Activated CD4-positive, alpha-beta T cell treated with anti-CD3 and anti-CD28 coated beads for 1 hour (primary cell): ENCODE measurements at places on chromosomes 13 and 19.

- DNase-seq: no peak
These were observed 104.8 kb upstream of the MIR17HG start for GRCh38 chr13:91242652-91243051.

DNA sequence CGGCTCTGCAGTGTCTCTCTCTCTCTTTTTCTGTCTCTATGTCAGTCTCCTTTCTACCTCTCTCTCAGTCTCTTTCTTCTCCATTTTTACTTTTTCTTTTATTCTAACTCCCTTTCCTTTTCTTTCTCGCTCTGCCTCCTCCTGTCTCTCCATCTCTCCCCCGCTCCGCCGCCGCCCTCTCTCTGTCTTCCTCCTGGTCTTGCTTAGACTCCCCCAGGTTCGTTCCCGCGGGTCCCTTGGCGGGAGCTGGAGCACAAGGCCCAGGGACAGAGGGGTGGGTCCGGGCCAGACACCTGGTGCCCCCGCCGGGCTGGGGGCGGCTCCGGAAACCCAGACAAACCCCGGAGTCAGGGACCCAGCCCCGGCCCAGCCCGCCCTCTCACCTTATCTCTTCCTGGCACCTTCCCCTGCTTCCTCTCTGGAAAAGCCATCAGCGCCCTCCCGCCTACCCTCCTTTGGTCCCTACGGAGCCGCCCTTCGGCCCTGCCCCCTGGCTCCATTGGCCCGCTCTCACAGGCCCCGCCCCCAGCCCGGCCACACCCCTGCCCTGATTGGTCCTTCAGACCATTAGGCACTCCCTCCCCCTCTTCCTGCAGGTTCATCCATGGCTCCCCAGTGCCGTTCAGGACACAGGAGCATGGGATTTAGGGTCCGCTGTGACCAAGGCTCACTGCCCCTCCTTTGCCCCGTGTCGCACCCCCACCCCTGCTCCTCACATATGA is 15.4 kb upstream of the NOP53 start:
- DNase-seq: no peak

GRCh38 chr13:28496188-28496564 is 1.2 kb upstream of the FLT1 start:
- DNase-seq: no peak

DNA sequence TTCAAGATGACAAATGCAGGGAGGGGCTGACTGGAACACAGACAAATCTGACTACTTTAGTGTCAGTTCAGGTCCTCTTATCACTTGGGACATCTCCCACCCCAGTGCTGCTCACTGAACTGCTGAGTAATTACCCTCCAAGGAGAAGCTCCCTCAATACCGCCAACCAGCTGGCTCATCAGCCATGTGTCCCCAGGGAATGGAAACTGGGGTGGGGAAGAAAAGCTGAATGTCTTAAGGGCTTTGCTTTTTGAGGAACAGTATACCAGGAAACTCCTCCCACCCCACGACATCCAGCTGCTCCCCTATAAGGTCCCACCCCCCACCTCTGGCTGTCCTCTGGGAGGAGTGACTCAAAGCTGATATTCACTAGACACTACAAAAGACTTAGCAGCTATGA is 2.0 kb downstream of the ZNF823 start:
- DNase-seq: no peak

- no peak for DNase-seq
These were observed 2.1 kb upstream of the PCDH17 start for GRCh38 chr13:57629391-57629804.

DNA sequence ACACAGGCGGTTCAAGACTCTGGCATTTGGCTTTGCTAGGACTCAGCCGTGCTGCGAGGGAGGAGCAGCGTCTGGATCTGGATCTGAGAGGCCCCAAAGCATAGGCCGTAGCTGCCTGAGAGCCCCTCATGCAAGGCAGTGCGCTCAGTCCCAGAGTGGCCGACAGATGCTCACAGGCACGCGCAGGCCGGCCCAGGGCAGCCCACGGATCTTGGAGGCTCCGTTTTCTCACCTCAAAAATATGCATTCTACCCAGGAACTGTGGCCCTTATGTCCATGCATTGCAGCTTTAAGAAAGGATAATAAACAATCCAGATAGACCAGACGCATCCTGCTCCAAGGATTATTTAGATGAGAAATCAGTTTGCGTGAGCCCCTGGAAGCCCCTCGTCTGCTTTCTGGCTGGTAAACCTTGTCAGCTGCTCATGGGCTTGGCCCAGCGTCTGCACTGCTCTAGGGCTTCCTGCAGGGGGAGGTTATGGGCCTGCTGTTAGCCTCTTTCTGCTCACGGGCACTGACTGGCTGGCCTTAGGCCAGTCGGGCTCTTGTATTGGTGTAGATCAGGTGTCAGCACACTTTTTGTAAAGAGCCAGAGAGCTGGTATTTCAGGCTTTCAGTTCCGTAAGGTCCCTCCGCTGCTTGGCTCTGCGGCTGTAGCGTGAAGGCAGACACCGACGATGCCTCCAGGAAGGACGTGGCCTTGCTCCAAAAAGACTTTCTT is 24.2 kb downstream of the TEX29 start:
- DNase-seq: no peak

DNA sequence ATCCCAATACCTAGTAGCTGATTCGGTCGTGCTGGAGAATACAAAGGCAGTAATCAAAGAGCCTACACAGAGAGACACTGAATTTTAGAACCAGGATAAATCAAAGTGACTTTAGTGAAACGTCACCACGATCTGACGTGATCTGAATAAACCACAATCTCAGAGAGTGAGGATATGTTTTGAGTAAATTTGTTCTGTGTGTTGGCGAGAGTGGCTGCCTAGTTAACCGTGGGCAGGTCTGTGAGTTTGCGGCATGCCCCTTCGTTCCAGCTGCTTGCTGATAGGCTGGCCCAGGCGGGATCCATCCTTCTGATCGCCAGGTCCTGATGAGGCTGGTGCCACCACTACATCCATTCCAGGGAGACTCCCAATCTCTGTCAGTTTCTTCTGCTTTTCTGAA is 40.4 kb downstream of the LRCH1 start:
- DNase-seq: peak; percentile 11

GRCh38 chr13:85690368-85690767 is 108.9 kb downstream of the SLITRK6 start:
- DNase-seq: no peak

- peak; percentile 83 for DNase-seq
These were observed 4.9 kb downstream of the ARHGEF1 start for GRCh38 chr19:41887711-41888382.

DNA sequence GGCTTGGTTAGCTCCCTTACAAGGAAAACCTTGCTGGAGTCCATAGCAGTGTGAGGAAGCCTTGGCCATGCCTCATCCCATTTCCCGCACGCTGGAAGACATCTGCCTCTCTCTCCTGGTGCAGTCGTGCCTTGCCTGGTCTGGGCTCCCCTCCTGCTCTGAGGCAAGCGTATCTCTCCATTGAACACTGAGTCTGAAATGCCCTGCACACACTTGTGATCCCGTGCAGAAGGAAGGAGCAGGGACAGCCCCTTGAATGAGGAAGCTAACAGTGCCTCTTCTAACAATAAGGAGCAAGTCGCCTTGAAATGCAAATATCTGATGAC is 407 bp upstream of the ZNF440 start:
- DNase-seq: no peak

DNA sequence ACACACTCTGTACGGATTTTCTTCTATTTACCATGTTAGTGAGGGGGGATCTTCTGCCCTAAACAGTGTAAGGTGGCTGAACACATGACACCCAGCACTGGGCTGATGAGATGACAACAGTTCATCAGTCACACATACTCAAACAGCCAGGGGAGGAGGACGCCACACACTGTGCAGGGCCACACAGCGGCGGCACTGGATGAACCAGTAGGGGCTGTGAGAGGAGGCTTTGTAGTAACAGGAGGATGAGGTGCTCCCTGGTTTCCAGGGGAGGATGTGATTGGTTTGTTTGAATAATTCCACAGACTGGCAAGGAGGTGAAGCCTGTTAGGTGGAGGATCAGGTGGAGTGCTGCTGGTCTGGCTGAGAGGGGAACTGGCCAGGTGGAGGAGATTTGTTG is 16.3 kb upstream of the GTF3A start:
- DNase-seq: no peak

DNA sequence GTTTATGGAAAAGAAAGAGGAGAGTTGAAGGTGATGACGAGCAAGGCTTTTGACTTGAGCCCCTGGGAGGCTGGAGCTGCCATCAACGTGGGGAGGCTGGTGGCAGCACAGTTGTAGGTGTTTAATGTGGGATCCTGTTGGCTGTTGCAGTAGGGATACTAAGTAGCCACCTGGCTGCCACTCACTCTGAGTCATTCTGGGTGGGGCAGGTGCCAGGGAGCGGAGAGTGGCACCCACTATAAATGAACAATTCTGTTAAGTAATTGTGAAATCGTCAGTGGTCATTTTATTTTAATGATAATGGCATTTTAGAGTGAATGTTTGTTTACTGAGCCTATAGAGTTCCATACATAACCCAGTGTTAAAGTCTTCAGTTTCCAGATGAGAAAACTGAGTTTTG is 9.8 kb downstream of the ZNF317 start:
- DNase-seq: no peak

DNA sequence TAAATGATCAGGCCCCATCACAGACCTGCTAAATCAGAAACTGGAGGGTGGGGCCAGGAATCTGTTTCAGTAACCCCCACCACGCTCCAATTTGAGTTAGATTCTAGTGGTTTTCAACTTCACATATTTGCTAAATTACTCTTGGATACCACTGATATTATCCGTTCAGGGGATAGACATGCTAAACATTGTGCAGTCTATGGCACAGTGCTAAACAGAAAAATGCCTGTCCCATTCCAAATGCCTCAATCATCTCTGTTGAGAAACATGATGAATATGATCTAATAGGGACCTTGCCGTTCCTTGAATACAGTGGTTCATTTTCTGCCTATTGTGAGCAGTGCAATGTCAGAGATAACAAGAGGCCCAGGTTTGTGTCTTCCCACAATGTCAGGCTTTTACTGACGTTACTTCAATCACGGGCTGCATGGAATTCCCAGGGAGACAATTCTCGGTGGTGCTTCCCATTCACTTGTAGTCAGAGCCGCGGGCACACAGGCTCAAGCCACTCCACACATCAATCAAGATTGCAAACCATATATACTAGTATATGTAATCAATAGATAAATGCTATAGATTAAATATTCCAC is 52.7 kb downstream of the MYO16 start:
- no peak for DNase-seq

DNA sequence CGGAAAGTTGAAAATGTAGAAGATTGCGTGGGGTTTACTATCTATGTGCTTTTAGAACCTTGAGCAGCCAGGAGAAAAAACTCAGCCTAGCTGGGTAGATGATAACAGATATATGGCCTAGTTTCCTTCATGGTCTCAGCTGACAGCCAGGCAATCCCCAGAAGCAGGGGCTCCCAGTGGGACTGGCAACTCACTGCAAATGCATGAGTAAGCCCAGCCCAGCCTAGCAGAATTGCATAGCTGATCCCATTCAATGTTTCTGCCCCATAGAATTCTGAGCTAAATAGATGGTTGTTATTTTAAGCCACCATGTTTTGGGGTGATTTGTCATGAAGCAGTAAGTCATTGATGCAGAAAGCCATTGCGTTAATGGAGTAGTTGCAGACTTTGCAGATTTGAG is 108.5 kb downstream of the ERCC5 start:
- DNase-seq: no peak

GRCh38 chr19:15439078-15439799 is 10.5 kb downstream of the WIZ start:
- no peak for DNase-seq

DNA sequence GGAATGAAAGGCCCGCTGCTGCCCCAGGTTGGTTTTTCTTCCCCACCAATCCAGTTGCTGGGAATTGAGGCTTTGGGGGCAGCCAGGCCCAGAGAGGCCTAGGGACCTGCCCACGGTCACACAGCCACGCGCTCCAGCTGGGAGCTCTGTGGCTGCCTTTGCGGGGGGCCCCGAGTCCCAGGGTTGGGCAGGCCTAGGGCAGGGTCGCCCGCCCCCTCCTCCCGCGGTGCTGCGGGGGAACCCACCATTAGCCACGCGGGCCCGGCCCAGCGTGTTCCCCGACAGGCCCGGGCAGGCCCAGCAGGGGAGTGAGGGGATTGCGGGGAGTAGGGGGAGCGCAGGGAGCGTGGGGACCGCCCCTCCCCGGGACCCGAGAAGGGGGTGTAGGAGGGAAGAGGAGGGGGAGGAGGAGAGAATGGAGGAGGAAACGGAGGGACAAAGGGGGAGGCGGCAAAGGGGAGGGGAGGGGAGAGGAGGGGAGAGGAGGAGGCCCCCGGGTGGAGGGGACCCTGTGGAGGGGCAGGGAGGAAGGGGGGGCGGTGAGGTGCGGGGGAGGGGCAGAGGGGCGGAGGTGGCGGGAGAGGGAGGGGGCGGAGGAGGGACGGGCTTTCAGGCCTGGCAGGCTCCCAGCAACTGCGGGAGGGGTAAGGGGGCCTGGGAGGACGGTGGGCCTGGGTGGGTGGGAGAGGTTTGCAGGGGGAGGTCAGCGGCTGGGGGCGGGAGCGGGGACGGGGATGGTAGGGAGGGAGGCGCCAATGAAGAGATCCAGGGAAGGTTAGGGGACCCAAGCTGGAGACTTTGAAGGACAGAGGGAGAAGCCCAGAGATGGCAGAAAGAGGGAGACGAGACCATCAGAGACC is 12.9 kb upstream of the TLE2 start:
- DNase-seq: no peak

GRCh38 chr19:17889609-17890214 is 18.0 kb downstream of the SLC5A5 start:
- DNase-seq: no peak
